ENCODE measurements at places on chromosomes 6 and 20.

GRCh38 chr6:107713563-107713962, 110.5 kb downstream of the SCML4 start:
- no peak for DNase-seq

DNA sequence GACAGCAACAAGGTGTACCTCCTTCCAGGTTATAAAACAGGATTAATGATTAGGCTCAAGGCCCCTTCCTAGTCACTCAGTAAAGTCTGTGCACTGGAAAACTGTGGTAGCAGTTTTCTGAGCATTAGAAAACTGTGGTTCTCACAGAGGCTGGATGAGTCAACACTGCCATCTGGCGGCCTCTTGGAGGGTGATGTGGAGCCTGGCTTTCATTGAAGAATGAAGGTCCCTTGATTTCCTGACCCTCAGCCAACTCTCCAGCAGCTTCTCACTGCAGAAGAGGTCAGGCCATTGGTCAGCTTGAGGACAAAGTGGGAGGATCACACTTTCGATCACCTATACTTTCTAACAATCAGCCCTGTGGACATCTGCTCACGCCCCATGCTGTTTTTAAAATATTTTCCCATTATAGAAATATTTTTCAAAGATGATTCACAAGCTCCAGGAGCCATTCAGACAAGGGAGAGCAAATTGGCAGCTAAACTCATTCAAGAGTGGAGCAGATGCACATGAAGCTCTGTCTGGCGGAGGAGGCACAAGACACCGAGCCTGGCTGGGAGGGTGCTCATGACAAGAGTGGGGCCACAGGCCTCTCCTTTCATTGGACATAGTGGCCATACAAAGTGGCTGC, 23.2 kb downstream of the PSMB1 start:
- no peak for DNase-seq

GRCh38 chr6:31715022-31715958, at the start of gene LY6G6D:
LY6G6D (plus strand) TSS chr6:31715348; CDS start chr6:31715356, 8 bp downstream.
- no peak for DNase-seq

- no peak for DNase-seq
Observed at GRCh38 chr6:25534942-25535631, 116.9 kb upstream of the SCGN start.

- no peak for DNase-seq
Observed at GRCh38 chr6:2126351-2126750, 119.1 kb downstream of the GMDS start.

DNA sequence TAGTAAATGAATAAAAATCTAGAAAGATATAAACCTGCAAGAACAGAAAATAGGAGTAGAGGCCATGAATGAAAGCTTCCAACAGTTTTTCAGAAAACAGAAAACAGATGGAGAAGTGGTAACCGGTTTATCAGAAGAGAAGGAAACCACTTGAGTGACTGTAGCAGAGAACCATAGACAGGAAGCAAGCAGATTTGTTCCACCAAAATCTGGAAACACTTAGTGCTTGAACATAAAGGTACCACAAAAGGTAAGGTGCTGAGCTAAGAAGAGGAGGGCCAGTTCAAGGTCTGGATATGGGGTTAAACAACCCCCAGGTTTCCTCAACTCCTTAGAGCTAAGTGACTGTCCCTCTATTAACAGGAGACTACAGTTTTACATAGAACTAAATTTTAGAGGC, 9.2 kb upstream of the KIAA0319 start:
- no peak for DNase-seq

DNA sequence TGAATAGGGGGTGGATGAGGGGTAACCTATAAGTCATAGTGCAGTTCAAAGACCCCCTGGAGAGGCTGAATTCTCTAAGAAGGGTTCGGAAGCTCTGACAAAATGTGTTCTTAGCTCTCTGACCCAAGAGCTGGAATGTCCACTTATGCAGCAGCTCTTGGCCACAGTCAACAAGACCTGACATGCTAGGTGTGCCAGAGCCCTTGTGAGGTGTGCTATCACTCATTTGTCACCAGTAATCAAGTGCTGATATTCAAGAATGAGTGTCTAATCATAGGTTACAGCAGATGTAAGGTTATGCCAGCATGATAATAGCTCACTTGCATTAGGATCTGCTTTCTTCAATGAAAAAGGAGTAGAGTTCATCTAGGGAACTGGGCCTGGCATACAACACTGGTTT, 28.1 kb downstream of the TOMM6 start:
- DNase-seq: no peak

GRCh38 chr6:166763606-166764472, 136.8 kb upstream of the RPS6KA2 start:
- no peak for DNase-seq
